ENCODE measurements at places on chromosomes 5 and 9.

GRCh38 chr5:96297867-96298266 lies 135.2 kb downstream of the PCSK1 start:
- no peak for DNase-seq

GRCh38 chr9:117992006-117992405 lies 287.8 kb downstream of the TLR4 start:
- DNase-seq: no peak

DNA sequence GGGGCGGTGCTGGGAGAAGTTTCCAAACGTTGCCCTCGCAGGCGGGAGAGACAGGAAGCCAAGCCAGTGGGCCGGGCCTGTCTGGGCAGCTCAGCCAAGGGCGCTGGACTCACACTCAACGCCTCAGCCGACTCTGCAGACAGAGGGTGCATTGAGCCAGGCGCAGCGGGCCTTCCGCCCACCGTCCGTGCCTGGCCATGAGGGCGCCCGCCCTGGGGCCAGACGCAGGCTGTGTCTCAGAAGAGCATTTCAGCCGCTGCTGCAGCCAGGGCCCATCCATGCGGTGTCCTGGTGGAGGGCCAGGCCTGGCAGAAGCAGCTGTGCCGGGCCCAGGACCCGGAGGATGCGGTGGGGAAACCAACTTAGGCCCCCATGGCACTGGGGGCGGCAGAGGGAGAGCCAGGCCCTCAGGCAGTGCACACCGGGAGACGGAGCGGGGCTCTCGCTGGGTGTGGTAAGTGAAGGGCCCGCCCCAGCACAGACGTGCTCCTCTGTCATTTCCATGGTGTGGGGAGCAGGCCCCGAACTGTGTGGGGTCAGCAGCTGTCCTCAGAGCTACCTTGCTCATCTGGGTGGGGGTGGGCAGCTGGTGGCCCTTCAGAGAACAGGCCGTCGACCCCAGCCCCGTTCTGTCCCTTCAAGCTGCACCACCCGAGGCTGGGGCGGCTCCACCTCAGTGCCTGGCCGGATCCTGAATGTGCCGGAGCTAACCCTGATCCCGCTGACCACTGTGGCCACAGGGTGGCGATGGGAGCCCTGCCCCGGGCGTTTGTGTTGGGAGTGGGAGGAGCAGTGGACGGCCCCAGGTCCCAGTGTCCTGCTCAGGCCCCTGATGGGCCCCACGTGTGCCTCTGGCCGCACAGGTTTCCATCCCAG lies 18.0 kb downstream of the DNLZ start:
- DNase-seq: peak; percentile 81

DNA sequence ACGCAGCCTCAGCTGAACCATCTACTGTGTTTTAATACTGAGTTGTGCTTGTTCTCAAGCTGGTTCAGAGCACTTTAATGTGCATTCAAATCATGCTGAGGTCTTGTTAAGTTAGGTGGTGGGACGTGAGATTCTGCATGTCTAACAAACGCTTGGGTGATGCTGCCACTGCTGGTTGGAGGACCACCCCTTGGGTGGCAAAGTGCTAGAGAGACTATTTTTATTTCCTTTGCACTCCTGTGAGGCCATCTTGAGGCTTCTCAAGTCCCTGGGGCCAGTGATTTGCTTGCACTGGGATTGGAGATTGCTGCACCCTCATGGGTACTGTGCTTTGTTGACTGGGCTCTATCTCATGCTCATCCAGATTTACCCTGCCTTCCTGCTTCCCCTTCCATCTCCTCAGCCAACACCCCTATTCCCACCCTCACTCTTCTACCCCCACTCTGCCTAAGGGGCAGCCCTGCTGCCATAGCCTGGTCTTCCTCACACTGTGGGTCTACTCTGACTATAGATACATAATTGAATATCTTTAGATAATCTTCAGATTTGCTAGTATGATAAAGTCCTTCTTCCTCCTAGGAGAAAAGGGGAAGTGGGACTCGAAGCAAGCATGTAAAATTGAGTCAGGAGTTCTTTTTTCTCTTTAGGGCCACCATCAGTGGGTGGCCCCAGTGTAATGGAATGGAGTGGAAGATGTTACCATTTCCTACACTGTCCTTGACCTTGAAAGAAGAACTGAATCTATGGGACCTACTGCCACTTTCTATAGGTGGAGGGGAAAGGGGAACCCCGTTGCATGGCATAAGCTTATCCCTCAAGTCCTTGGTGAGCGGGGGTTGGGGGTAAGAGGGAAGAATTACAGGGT lies 45.1 kb upstream of the SUB1 start:
- DNase-seq: no peak

DNA sequence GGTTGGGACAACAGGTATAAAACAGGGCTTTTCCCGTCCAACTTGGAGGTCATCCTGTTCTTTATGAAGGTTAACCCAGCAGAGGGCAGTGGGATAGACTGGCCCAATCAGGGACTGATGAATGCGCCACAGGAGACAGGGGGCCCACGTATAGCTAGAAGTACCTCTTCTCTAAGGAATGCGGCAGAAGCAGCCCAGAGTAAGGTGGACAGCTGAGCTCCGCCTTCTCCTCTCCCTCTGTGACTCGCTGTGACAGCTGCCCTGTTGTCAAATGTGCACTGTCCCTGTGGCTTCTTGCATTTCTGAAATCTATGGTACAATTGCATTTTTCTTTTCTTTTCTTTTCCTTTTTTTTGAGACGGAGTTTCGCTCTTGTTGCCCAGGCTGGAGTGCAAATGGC lies 306.6 kb downstream of the FBXL7 start:
- DNase-seq: no peak

DNA sequence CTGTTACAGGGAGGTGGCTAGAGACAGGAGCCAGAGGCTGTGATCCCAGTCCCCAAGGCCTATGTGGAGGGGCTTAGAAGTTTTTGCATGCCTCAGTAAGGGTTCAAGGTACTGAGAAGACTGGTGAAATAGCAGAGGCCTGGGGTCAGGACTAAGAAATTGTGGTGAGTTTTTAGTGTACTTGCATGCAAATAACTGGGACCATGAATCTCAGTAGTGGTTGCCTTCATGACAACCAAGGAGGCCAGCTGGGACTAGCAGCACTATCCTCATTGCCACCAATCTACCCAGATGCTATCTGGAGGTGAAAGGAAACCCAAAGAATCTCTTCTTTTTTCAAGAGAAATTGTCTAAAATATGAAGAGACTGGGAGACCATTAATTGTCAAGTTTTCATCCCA lies 395.1 kb downstream of the CETN3 start:
- no peak for DNase-seq

GRCh38 chr5:130549884-130550561 lies 615.0 kb downstream of the HINT1 start:
- DNase-seq: no peak
